ENCODE measurements at places on chromosomes 12 and 14.

- no peak for DNase-seq
Observed at GRCh38 chr12:123251403-123252076, 18.3 kb downstream of the MTRFR start.

DNA sequence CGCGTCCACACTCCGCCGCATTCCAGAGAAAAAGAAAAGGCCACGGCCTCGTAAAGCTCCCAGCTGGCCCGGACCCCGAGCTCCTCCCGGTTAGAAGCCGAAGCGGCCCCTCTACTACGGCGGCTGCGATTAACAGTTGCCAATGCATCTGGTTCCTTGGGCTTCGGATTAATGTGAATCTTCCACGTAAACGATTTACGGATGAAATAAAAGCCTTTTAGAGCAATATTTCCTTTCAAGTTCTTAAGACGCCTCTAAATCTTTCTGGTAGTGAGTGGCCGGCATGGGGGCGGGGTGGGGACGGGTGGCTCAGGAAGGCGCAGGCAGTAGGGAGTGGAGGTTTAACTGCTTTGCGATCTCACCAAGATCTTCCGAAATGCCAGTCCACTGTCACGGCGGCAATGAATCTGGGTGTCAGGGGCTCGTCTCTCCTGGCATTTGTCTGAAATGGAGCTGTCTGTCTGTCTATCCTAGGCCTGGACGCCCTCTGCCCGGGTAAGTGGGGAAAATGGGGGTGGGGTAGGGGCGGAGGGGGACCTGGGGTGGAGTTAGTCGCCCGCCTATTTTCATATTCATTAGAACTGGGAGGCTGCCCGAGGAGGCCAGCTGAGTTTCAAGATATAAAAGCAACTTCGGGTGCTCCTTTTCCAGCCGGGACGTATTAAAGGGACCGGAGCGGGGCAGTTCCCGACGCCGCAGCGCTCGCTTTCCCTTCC lies 413 bp upstream of the ALX1 start:
- DNase-seq: no peak

GRCh38 chr12:77788231-77789168 lies 42.2 kb upstream of the NAV3 start:
- no peak for DNase-seq

DNA sequence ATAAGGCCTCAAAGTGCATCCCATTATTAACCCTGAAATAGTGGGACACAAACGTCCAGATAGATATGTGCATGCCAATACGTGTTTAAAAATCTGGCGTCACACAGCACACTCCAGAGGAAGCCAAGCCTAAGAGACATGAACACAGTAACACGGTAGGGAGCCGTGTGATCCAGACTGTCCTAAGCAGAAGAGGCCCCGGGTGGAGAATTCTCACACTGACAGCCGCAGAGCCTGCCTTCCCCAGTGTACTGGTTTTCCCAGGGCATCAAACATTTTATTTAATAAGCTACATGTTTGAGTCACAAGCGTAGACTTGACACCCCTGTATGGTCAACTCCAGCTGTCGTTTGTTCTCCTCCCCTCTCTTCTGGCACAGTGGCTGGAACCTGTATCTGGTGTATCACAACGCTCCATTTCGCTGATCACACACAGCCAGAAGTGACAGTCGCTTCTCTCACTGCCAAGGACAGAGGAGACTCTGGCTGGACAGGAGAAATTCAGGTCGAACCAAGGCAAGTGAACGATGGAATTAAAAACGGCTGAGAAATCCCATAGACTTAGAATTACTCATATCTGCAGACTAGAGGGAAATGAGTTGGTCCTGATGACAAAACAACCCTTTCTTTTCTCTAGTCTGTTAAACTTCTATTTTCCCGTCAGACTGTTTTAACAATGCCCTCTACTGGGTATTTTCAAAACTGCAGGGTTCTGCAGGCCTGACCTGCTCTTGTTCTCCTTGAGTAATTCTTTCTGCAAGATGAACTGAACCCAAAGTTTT lies 359.9 kb downstream of the RGS6 start:
- DNase-seq: peak; percentile 7

GRCh38 chr14:75831455-75831854 lies 150.3 kb downstream of the TGFB3 start:
- no peak for DNase-seq

- no peak for DNase-seq
Observed at GRCh38 chr14:28886940-28887339, 120.4 kb downstream of the FOXG1 start.

DNA sequence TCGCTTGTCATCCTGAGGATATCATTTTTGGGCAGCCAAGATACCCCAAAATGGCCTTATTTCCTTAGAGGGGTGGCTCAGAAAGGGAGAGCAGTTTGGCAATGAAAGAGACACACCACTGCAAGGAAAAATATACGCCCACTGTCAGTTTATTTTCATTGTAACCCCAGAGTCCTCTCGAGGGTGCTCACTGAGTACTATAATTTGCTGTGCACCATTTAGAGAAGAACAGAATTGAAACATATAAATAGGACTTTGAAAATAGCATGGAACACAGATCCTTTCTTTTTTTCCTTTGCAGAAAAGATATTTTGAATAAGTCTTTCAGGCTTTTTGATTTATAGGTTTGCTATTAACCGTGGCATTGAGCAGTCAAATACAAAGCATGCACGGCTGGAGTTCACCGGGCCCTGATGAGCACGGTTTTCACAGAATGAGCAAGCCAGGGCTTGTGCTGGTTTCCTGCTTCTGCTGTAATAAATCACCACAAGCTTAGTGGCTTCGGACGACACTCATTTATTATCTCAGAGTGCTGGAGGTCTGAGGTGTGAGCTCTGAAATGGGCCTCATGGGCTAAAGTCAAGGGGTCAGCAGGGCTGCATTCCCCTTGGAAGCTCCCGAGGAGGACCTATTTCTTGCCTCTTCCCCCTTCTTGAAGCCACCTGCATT lies 152.3 kb downstream of the ZNF664 start:
- no peak for DNase-seq

DNA sequence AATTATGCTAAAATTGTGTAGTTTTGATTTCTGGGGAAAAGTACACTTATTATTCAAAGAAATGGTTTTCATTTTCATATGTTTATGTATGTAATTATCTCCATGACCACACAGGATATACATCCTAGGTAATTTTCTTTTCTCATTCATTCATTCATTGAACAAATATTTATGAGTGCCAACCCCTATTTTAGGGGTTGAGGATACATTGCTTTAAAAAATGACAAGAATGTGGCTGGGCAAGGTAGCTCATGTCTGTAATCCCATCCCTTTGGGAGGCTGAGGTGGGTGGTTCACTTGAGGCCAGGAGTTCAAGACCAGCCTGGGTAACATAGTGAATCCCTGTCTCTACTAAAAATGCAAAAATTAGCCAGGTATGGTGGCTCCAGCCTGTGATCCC lies 40.9 kb downstream of the SGPP1 start:
- DNase-seq: no peak

- no peak for DNase-seq
Observed at GRCh38 chr14:24243336-24243836, 963 bp upstream of the TINF2 start.

DNA sequence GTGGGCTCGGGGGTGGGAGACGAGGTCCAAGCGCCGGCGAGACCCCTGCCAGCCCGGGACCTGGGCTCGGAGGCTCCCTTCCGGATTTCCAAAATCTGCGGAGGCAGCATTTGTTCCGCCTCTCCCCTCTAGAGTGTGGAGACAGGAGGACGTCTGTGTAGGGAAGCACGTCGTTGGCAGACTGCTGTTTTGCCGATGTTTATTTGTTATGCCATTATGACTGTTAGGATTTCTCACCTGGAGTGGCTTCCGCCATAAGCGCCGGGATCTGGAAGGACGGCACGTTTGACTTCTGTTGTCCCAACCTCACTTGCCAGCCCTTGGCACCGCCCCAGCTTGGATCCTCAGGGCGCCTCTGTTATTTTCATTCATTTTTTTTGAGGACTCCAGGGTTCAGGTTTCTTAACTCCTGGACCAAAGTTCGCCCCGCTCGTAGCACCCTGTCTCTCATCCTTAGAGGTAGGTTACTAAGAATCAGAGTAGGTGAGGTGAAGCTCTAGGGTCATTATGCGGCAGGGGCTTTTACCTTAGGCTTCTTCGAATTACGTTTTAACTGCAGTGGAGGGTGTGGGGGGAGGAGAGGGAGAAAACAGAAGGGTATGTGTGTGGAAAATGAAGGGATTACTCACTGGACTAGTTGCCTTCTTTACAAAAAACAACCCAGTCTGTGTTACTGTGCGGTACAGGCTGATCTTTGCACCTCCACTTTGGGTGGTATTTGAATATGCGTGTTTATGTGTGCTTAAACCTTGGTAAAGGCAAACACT lies 547 bp upstream of the PYGL start:
- DNase-seq: no peak

GRCh38 chr14:99125616-99126431 lies 146.2 kb downstream of the BCL11B start:
- DNase-seq: no peak

GRCh38 chr14:68713782-68714181 lies 79.1 kb downstream of the ZFP36L1 start:
- no peak for DNase-seq

DNA sequence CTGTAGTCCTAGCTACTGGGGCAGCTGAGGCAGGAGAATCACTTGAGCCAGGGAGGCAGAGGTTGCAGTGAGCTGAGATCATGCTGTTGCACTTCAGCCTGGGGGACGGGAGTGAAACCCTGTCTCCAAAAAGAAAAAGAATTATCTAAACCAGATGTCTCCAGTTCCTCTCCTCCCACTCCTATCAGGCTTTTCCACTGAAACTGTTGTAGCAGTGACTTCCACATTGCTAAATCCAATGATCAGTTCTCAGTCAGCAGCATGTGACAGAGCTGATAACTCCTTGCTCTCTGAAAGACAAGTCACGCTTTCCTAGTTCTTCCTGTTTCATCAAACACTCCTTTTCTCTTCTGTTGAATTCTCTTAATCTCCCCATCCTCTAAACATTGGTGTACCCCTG lies 8.6 kb downstream of the SLC38A6 start:
- DNase-seq: no peak

- no peak for DNase-seq
Observed at GRCh38 chr12:7264538-7264937, 39.3 kb upstream of the ACSM4 start.

DNA sequence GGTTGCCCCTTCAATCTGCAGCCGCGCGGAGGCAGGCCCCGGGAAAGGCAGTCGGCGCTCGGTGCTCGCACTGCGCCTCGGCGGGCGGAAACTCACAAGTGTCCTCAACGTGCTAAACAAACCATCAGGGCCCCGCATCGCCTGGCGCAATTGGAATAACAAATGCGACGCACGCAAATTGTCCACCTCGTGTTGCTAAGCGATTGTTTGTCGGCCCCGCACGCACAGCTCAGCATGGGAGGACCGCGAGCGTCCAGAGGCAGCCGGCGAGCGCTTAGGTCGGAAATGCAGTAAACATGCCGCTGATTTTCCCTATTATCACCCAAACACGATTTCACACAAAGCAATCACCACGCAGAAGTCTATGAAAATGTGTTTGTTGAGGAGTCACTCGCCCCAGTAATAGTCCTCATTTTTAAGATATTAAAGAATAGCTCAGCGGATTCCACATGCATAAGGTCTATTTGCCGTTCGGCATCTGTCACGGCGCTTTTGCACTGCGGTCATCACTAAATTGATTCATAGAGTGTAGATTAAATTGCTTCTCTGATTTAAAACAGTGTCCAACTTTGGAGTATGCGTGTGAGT lies 3.2 kb upstream of the GSC start:
- no peak for DNase-seq

All from T1000 (cell line).